ENCODE measurements at places on chromosomes 2 and 18. TPM values are rescaled to one million over a fixed set of nuclear protein-coding genes. Genes with fewer than 3 reads are reported as not detected.

Gene KLHL29
- total RNA-seq: 0.26 TPM

Gene ALK
- not detected for total RNA-seq

Gene CCDC148
- total RNA-seq: 0.93 TPM

Gene SP140L
- 45.1 TPM for total RNA-seq

Gene PSTPIP2
- total RNA-seq: 4.3 TPM

Gene FAM124B
- total RNA-seq: 1.1 TPM

Gene RTKN
- 3.1 TPM for total RNA-seq

Gene GAD1
- total RNA-seq: 7.1 TPM

Gene ERBB4
- total RNA-seq: not detected

Gene TRIM54
- 0.13 TPM for total RNA-seq

Gene KIAA2012
- total RNA-seq: not detected

Gene IL1R1
- 68.1 TPM for total RNA-seq

Gene TMEM169
- 1.4 TPM for total RNA-seq
